Stimulated activated CD8-positive, alpha-beta memory T cell treated with anti-CD3 and anti-CD28 coated beads, Interleukin-15, amount 100 ng/mL, for 1 hour (primary cell): ENCODE measurements at places on chromosomes 3 and 15.

- DNase-seq: no peak
These were observed 8.1 kb downstream of the MORF4L1 start for GRCh38 chr15:78880813-78881212.

GRCh38 chr15:36230776-36231175 is 348.6 kb upstream of the CDIN1 start:
- DNase-seq: no peak

GRCh38 chr15:98525661-98526001 is 122.7 kb upstream of the IGF1R start:
- DNase-seq: no peak

GRCh38 chr3:46369675-46370132 is 1.0 kb upstream of the CCR5 start:
- DNase-seq: no peak

- DNase-seq: no peak
These were observed 12.0 kb downstream of the C3orf22 start for GRCh38 chr3:126546549-126547239.

GRCh38 chr15:75817138-75817935 is 25.9 kb upstream of the UBE2Q2 start:
- DNase-seq: no peak

DNA sequence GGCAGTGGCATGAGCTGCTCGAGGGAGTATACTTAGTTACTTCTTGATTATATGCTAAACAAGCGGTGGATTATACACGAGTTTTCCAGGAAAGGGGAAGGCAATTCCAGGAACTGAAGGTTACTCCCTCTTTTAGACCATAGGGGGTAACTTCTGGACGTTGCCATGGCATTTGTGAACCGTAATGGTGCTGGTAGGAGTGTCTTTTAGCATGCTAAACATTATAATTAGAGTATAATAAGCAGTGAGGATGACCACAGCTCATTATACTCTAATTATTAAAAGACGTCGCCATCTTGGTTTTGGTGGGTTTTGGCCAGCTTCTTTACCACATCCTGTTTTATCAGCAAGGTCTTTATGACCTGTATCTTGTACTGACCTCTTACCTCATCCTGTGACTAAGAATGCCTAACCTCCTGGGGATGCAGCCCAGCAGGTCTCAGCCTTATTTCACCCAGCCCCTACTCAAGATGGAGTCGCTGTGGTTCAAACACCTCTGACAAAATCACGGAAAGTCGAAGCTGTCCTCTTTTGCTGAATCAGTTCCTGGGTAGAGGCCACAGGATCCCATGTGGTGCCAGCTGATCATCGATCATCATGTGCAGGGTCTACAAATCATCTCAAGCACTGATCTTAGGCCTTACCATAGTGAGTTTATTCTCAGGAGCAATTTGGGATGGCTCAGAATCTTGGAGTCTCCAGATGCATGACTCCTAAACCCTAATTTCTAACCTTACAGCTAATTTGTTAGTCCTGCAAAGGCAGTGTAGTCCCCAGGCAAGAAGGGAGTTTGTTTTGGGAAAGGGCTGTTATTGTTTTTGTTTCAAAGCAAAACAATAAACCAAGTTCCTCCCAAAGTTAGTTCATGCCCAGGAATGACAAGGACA is 149.1 kb downstream of the TJP1 start:
- no peak for DNase-seq

GRCh38 chr15:59298225-59298853 is 74.3 kb downstream of the MYO1E start:
- no peak for DNase-seq

- no peak for DNase-seq
These were observed 29.4 kb upstream of the AP3B2 start for GRCh38 chr15:82739086-82739485.

DNA sequence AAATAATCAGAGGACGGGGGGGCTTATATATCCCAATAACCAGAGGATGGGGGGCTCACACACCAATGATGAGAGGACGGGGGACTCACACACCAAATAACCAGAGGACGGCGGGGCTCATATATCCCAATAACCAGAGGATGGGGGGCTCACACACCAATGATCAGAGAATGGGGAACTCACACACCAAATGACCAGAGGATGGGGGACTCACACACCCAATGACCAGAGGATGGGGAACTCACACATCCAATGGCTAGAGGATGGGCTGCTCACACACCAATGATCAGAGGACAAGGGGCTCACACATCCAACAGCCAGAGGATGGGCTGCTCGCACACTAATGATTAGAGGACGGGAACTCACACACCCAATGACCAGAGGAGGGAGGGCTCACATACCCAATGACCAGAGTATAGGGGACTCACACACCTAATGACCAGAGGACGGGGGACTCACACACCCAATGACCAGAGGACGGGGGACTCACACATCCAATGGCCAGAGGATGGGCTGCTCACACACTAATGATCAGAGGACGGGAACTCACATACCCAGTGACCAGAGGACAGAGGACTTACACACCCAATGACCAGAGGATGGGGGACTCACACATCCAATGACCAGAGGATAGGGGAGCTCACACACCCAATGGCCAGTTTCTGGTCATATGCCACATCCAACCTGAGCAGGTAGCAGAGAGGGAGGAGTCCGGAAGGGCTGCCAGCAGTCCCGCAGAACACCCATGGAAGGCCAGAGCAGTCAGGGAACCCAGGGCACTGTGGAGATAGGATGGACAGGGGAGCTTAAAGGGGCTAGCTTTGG is 10.6 kb downstream of the RAB6B start:
- DNase-seq: no peak

DNA sequence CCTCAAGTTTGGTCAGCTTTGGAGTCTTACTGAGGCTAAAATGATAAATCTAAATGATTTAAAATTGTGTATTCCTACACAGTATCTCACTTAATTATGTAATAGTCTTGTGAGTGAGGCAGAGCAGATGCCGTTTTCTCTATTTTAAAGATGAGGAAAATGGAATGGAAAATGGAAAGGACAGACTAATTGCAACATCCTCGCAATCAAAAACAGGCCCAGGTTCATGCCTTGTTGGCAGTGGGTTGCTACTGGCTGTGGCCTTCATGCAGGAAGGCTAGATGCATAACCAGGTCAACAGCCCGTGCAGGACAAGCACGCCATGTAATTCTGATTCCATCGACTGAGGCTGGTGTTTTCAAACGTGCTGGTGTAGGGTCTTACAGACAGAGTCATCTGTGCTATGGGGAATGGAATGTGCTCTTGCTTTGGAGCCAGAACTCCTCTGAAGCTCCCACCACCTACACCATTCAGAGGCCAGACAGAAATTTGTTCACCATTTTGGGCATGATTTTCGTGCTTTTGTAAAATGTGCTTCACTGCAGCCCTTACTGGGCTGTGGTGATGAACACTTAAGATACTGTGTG is 37.9 kb downstream of the MLH1 start:
- no peak for DNase-seq

DNA sequence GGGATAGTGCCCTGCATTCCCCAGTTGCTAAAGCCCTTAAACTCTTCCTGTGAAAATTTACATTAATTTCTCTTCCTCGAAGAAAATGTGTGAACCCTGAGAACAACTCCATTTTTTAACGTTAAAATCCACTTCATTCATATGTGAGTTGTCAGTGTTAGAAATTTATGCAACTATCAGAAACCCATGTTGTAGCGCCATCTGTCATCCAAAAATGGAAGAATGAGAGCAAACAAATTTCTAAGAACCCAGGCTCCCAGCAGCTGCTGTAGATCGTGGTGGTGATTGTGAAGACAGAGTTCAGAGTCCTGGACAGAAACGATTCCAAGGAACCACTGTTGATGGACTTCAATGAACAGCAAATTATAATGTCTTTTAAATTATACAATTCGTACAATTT is 179.7 kb upstream of the NDN start:
- DNase-seq: no peak
